ENCODE measurements at places on chromosomes 11 and 22. TPM values are rescaled to one million over a fixed set of nuclear protein-coding genes. Genes with fewer than 3 reads are reported as not detected.

Gene GRAMD4
- 17.0 TPM for polyA plus RNA-seq

Gene RIMBP3C
- 0.20 TPM for polyA plus RNA-seq

Gene FAM111B
- 20.3 TPM for polyA plus RNA-seq

Gene OR51E2
- 1.3 TPM for polyA plus RNA-seq

Gene SAMM50
- 60.5 TPM for polyA plus RNA-seq

Gene SLC37A2
- polyA plus RNA-seq: 2.4 TPM

Gene POTEH
- not detected for polyA plus RNA-seq

Gene AASDHPPT
- polyA plus RNA-seq: 92.5 TPM

Gene RIC3
- 21.0 TPM for polyA plus RNA-seq

Gene CST6
- not detected for polyA plus RNA-seq

Gene IGSF9B
- polyA plus RNA-seq: 8.3 TPM

Gene CARNS1
- 4.4 TPM for polyA plus RNA-seq
